ENCODE measurements at places on chromosomes 7 and 10.

DNA sequence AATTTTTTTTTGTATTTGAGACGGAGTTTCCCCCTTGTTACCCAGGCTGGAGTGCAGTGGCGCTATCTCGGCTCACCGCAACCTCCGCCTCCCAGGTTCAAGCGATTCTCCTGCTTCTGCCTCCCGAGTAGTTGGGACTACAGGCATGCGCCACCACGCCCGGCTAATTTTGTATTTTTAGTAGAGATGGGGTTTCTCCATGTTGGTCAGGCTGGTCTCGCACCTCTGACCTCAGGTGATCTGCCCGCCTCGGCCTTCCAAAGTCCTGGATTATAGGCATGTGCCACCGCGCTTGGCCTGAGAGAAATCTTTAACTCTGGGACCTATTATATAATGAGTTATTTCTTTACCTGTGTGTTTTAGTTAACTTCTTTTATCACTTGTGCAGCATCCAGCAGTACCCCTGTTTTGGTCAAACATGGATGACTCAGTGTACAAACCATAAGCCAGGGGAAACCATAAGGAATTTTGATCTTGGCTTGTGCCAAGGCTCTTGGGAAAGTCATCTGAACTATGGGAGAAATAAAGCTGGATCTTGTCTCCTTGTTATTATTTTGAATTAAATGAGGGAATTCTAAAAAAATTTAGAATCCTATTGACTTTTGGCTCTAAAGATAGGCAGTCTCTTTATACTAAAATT, 23.6 kb upstream of the ZRANB1 start:
- DNase-seq: no peak

GRCh38 chr7:149284850-149285585, 23.0 kb downstream of the ZNF783 start:
- peak; percentile 99 for DNase-seq

GRCh38 chr10:13816195-13816925, 229.6 kb downstream of the PRPF18 start:
- no peak for DNase-seq

DNA sequence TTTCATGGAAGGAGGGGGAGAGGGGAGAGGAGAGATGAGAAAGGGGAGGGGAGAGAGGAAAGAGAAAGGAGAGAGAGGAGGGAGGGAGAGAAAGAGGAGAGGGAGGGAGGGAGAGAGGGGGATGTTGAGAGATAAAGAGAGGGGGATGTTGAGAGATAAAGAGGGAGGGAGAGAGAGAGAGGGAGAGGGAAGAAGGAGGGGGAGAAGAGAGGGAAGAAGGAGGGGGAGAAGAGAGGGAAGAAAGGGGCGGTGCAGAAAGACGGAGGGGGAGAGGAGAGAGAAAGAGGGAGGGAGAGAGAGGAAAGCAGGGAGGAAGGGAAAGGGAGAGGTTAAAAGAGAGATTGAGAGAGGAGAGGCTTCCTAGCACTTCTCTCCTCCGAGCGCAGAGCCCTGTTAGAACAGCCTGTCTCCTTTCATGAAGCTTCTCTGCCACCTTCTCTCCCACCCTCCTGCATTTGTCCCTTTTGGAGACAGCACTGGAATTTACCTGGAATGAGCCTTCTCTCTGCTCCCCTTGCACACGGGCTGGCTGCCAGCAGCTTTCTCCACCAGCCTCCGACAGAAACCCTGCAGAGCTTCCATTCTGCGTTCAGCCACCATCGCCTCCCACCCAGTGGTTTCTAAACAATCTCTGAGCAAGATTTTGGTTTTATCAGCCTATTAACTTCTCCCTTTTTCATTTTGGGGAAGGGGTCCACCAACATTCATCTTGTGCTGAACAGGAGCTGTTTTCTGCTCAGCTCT, 74.0 kb upstream of the CARD11 start:
- DNase-seq: no peak

DNA sequence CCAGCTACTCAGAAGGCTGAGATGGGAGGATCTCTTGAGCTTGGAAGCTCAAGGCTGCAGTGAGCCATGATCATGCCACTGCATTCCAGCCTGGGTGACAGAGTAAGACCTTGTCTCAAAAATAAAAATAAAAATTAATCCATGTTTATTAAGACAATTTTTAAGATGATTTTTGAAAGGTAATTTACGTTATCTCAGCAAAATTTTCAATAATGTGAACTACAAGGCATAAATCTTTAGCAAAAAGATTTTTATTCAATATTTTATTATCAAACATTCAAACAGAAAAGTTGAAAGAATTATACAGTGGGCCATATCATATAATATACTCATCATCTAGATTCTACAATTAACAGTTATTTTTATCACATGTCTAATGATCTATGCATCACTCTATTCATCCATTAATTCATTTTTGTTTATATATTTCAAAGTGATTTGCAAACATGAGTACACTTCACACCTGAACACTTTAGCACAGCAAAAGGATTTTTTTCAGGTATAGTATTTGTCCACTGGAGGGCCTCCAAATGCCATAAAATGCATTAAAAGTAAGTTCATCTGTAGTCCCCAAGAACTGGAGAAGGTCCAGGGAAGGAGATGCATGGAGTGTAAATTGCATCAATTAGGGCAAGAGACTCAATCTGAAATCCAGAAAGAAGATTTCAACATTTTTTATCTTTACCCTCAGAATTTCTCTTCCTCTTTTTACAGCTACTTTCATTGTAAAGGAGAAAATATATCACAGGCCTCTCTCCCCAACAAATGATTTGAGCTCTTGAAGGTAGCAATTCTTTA, 38.6 kb upstream of the RSBN1L start:
- peak; percentile 39 for DNase-seq

GRCh38 chr10:70272925-70273316, 10.9 kb downstream of the NPFFR1 start:
- DNase-seq: peak; percentile 77

Data from GM20000 (cell line).